Right forelimb (tissue), 1 donor: ENCODE measurements at places on chromosomes 4 and X.
A peak's percentile ranks its signal among the peaks of the same experiment; 100 is the strongest.

- DNase-seq, result no peak
Observed at GRCh38 chr4:76568262-76568661, 133.2 kb downstream of the SHROOM3 start.

DNA sequence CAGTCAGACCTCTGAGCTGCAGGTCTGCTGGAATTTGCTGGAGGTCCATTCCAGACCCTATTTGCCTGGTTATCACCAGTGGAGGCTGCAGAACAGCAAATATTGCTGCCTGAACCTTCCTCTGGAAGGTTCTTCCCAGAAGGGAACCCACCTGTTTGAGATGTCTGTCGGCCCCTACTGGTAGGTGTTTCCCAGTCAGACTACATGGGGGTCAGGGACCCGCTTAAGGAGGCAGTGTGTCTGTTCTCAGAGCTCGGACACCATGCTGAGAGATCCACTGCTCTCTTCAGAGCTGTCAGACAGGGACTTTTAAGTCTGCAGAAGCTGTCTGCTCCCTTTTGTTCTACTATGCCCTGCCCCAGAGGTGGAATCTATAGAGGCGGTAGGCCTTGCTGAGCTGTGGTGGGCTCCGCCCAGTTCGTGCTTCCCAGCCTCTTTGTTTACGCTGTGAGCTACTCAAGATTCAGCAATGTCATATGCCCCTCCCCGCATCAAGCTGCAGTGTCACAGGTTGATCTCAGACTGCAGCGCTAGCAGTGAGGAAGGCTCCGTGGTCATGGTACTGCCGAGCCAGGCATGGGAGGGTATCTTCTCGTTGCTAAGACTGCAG is 44.1 kb upstream of the KDR start:
- DNase-seq, result no peak

GRCh38 chr4:81606801-81607501 is 135.2 kb upstream of the RASGEF1B start:
- no peak for DNase-seq

DNA sequence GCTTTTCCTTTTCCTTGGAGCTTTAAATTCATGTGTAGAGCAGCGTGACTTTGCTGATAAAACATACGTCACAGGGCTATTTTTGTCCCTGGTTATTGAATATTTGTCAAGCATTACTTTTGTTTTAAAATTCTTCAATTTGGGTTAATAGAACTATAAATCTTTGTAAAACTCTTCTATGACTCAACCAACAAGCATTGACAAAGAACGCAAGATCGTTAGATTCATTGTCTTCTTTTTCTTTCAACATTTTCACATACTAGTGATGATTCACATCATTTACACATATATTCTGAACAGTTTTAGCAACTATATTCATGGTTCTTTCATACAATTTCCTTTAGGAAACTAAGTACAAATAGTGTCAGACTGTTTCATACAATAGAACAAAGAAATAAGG is 72.0 kb upstream of the GPM6A start:
- no peak for DNase-seq

DNA sequence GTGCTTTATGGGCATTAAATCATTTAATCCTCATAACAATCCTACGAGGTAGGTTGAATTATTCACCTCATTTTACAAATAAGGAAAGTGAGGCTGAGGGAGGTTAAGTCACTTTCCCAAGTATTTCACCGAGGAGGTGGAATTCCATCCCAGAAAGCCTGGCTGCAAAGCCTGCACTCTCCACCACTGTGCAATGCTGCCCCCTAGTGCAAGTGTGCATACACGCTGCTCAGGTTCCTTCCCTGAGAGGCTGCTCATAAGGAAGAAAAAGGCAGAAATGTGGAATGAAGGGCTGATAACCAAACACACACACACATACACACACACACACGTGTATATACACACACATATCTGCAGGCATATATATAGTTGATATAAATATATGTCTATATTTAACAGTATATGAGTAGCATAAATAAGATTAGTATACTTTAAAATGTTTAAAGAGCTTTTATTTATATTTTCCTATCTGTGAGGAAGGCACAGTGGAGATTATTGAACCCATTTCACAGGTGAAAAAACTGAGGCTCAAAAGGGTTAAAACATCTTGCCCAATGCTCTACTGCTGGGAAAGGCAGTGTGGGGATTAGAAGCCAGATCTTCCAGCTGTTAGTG is 714.5 kb upstream of the TENM3 start:
- peak; percentile 82 for DNase-seq

DNA sequence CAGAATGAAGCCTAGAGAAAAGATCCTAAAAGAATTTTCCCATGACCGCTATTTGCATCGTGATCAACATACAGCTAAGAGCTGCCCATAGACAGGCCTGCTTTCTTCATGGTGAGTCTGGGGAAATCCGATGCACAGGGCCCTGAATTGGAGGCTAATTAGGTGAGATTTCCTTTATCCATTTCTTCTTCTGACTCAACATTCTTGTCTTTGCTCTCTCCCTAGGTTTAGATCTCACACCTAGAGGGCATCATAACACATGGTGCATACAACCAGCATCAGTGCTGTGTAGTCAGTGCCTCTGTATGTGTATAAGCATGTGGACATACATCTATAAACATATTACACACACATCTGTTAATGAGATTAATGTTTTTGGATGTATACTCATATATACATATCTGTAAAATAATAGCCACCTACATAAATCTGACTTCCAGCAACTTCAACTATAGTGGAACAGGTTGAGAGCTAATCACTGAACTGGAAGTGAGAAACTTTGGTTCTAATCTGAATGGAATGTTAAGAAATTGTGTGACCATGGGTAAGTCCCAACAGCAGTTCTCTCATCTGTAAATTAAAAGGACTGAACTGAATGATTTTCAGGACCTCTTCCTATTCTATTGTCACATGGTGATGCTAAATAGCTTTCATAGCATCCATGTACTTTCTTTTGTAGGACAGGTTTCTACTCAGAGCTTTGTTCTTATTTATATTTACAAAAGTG is 17.5 kb downstream of the GATB start:
- DNase-seq, result no peak

GRCh38 chr4:15457406-15458201 is 12.1 kb upstream of the CC2D2A start:
- no peak for DNase-seq

- no peak for DNase-seq
Observed at GRCh38 chr4:78747475-78747922, 28.7 kb upstream of the BMP2K start.

- no peak for DNase-seq
Observed at GRCh38 chrX:68868902-68869800, 40.3 kb downstream of the EFNB1 start.

DNA sequence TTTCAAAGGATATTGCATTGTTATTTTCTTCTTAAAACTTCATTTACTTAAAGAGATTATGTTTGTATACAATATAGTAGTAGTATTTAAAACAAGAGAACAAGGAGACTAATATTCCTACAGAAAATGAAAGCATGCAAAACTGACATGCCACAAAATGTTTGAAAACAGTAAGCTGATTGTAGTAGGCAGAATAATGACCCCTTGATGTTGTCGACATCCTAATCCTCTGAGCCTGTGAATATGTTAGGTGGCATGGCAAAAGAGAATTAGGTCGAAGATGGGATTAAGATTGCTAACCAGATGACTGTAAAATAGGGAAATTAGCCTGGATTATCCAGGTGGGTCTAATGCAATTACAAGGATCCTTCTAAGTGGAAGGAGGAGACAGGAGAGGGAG is 522.2 kb upstream of the NR3C2 start:
- no peak for DNase-seq

DNA sequence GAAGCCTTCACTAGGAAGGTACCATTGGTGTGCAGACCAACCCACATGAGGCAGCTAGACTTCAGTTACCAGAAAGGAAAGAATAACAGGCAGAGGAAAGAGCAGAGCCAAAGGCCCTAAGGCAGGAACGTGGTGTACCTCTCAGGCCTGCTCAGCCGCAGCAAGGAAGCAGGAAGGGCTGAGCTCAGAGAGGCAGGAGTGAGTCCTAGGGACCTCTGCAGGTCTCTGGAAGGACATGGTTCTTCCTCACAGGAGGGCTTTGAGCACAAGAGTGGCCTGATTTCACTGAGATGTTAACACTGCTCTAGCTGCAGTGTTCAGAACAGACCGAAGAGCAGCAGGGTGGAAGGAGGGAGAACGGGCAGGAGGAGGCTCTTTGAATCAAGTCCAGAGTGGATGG is 124.6 kb downstream of the DCHS2 start:
- DNase-seq, result no peak

- DNase-seq, result peak; percentile 53
Observed at GRCh38 chr4:94676970-94677369, 80.8 kb upstream of the BMPR1B start.

GRCh38 chrX:21394792-21395191 is 20.6 kb downstream of the CNKSR2 start:
- DNase-seq, result no peak

GRCh38 chr4:97374526-97374925 is 768.8 kb downstream of the STPG2 start:
- DNase-seq, result no peak

DNA sequence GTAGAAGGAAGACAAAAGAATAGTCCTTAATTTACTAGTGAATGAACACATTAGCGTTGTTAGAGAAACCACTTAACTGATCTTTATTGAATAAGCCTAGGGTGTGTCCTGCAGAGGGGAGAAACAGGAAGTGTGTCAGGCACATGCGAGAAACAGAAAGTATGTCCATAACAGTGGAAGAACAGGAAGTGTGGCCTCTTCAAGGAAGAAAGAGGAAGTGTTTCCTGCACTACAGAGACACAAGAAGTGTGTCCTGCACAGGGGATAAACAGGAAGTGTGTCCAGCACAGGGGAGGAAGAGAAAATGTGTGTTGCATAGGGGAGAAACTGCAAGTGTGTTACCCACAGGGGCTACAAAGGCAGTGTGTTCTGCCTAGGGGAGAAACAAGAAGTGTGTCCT is 539.6 kb upstream of the PRKX start:
- no peak for DNase-seq

GRCh38 chr4:108783665-108784463 is 21.0 kb upstream of the ETNPPL start:
- DNase-seq, result no peak

GRCh38 chr4:70177090-70177489 is 18.4 kb upstream of the ODAM start:
- no peak for DNase-seq

- no peak for DNase-seq
Observed at GRCh38 chrX:93874554-93874953, 200.5 kb downstream of the FAM133A start.

- DNase-seq, result no peak
Observed at GRCh38 chr4:190121759-190122158, 51.8 kb upstream of the DUX4 start.

GRCh38 chr4:2135083-2135482 is 76.0 kb downstream of the NAT8L start:
- no peak for DNase-seq

DNA sequence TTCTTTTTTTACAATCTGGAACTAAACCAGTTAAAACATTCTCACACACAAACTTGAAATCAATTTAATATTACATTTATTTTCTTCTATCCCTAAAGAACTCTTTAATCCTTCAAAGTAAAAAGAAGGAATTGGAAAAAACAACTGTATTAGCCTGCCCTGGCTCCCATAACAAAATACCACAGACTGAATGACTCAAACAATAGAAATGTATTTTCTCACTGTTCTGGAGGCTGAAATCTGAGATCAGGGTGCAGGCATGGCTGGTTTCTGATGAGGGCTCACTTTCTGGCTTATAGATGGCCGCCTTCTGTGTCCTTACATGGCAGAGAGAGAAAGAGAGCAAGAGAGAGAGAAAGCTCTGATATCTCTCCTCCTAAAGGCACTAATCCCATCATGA is 149.4 kb downstream of the PDGFRA start:
- DNase-seq, result no peak

DNA sequence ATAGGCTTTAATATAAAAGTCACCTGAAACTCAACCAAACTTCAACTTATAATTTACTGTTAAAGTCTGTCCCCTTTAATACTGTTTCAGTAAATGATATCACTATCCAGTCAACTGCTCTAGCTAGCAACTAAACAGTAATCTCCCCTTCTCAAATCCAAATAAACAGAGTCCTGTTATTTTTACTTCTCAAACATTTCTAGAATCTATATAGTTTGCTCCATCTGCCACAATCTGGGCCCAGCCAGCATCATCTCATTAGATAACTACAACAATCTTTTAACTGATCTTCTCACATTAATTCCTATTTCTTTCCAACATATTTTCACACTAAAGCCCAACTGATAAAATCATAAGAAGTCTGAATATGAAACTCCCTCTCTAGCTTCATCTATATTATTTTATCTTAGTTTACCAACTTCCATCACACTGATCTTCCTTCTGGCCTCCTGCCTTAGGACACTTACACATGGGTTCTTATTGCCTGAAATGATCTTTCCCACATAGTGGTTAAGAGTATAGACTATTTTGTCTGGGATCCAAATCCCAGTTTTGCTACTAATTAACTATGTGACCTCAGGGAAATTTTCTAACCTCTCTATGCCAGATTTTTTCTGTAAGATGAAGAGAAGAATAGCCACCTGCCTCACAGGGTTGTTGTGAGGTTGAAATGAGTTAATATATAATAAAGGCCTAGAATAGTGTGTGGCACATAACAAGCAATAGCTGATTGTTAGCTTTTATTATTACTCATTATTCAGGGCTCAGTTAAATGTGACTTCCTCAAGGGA is 18.6 kb downstream of the TBCK start:
- no peak for DNase-seq

DNA sequence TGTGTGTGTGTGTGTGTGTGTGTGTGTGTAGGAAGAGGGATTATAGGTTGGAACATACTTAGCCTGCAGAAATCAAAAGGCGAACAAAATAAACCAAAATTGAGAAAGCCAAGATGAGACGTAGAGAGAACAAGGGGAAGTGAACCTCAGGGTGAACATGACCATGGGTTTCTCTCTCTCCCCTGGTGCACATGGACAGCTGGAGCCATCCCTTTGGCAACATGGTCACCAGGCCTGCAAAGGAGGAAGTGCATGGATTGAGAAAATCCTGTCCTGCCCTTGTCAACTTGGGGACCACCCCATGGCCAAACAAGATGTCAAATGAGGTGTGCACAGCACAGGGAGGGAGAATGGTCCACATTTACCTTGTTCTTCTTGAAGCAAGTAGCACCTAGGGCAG is 23.1 kb downstream of the LGI2 start:
- no peak for DNase-seq

GRCh38 chr4:77021614-77022089 is 54.1 kb downstream of the CCNI start:
- DNase-seq, result no peak

DNA sequence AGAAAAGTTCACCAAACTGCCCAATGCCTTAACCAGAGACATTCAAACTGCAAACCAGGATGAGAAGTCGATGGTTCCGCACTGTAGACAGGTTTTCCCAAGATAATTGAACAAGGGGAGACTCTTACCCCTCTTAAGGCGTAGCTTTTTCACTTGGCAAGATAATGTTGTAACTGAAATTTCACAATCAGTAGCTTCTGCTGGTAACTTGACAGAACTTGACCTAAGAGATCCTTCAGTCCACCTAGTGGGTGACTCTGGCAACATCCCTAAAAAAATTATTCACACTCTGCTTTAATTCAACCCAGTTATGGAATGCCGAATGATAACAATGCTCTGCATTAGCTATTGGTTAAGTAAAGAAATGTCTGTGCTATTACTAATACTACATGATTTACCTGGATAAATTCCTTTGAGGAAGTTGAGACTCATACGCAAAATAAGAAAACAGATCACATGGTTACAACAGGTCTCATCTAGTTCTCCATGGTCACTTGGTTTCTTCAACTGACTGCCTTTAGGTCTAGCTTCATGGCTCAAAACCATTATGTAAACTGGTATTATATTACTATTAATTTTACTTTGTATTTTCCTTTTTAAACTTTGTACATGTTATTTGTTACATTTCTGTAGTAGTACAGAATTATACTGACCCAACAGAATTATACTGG is 9.1 kb downstream of the ELF2 start:
- DNase-seq, result no peak

- no peak for DNase-seq
Observed at GRCh38 chrX:3455796-3456195, 109.3 kb upstream of the MXRA5 start.
